Activated CD4-positive, CD25-positive, alpha-beta regulatory T cell treated with anti-CD3 and anti-CD28 coated beads, Interleukin-2, amount 50 U/mL, for 24 hours (primary cell): ENCODE measurements at places on chromosomes 7 and 10.

DNA sequence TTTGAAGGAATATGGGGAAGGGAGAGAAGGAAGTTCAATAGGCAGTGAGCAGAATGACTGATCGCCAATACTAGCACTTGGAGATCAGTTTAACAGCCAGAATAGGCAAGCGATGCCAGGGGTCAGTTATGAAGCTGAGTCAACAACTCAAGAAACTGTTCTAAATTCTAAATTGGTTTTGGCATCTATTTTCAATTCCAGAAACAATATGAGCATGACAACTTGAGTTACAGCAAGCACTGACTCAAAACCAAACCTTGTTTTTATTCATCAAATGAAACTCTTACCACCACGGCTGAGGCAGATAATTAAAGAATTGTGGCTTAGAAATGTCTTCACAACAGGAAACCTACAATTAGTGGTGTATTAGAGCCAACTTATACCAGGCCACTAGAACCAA, 180.5 kb upstream of the ASAH2 start:
- peak; percentile 67 for ATAC-seq

DNA sequence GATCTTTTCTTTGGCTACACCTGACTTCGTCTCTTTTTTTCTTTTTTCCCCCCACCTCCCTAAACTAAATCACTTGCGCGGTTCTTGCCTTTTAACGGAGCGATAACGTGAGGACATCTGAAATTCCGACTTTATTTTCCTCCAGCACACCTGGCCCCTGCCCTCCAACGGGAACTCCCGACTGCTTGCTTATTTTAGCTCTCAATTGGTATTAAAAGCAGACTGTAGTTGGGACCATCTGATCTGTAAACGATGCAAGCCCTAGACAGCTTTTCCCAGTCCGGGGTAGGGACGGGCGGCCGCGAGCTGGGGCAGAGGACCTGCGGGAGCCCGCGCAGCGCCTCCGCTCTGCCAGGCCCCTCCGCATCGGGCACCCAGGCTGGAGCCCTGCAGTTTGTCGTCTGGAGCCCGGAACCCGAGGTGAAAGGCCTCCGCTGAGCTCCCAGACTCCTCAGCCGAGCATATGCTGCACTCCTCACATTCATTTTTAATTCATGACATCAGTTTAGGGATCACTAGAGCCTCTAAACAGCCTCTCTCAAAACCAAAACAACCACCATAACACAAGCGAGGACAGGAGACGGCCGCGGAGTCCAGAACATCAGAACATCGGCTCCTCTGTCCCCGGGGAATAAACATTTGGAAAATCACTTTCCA, 10.0 kb upstream of the EMX2 start:
- no peak for ATAC-seq

DNA sequence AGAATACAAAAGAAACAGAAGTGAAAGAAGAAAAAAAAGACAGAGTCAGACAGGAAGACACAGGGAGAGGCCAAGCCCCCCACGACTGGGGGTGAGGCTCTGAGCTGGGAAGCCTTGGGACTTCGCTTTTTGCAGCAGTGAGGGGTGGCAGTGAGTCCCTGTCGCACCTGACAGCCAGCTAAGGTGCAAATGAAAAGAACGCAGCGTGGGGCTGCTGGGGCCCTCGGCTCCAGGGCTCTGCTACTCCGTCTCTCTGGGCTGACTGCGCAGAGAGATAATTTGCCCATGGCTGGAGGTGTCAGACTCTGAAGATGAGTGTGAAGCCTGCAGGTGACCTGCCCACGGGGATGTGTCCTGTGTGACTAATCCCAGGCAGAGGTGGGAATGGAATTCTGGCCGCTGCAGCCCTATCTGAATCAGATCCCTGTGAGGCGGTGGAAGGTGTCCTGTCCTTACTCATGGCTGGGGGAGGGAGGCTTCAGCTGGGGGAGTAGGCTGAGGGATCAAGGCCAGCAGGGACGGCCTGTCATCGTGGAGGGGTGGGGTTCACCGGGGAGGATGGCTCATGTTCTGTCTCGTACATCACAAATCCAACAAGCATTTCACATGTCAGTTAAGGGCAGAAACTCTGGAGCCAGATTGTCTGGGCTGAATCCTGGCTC, 96.4 kb downstream of the SLIT1 start:
- ATAC-seq, result no peak

DNA sequence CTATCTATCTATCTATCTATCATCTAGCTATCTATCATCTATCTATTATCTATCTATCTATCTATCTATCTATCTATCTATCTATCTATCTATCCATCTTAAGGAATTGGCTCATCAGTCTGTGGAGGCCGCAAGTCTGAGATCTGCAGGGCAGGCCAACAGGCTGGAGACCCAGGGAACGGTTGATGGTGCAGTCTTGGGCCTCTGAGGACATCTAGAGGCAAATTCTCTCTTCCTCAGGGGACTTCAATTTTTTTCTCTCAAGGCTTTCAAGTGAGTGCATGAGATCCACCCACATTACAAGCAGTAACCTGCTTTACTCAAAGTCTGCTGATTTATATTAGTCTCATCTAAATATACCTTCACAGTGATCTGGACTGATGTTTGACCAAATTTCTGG, 197.0 kb downstream of the GLRX3 start:
- ATAC-seq, result no peak

GRCh38 chr10:90179696-90180407, 478.5 kb downstream of the KIF20B start:
- ATAC-seq, result no peak

- ATAC-seq, result no peak
These were observed 165.2 kb upstream of the AUTS2 start for GRCh38 chr7:69433081-69433480.

DNA sequence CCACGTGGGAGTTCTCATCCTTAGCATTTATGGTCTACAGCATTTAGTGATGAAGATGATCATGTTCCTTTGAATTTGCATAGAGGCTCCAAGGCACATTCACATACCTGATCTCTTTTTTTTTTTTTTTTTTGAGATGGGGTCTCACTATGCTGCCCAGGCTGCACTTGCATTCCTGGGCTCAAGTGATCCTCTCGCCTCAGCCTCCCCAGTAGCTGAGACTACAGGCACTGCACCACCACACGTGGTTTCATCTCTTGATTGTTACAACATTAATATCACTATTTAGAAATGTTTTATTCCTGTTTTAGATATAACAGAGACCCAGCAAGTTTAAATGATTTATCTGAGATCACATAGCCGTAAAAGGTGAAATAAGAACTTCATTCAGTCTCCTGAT, 13.8 kb downstream of the CDHR3 start:
- ATAC-seq, result no peak

DNA sequence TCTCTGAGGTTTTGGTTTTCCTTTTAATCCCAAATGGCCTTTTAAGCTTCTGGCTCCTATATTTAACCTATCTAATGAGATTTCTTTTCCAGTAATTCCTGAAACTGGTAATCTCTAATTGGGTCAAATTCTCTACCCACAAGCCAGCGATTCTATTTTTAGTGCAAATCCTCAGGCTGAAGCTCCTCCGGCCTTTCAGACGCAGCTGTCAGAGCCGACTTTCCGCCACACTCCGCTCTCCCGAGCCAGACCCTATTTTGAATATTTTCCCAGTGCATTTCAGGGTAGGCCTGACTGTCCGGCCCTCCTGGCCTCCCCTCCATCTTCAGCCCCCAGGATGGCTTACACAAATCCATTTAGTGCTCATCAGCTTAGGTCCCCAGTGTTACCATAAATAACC, 9.7 kb upstream of the ADCY1 start:
- ATAC-seq, result no peak

DNA sequence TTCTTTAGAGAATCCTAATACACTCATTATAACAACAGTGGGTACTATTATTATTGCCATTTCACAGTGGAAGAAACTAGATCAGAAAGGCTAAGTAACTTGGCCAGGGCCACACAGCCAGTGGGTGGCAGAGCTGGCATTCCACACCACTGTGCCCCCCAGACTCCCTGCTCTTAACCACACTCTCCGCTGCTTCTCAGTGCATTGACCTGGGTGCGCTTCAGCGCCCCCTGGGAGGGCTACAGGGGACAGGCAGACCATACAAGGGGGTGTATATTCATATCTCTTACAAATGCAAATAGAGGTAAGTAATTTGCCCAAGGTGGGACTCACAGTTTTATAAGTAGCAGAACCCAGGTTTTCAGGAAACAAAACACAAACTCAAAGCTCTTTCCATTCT, 77.0 kb upstream of the NMT2 start:
- ATAC-seq, result no peak

GRCh38 chr7:74138334-74138867, 35.8 kb upstream of the EIF4H start:
- ATAC-seq, result peak; percentile 74

GRCh38 chr10:85967594-85967993, 399.0 kb downstream of the GRID1 start:
- peak; percentile 44 for ATAC-seq

DNA sequence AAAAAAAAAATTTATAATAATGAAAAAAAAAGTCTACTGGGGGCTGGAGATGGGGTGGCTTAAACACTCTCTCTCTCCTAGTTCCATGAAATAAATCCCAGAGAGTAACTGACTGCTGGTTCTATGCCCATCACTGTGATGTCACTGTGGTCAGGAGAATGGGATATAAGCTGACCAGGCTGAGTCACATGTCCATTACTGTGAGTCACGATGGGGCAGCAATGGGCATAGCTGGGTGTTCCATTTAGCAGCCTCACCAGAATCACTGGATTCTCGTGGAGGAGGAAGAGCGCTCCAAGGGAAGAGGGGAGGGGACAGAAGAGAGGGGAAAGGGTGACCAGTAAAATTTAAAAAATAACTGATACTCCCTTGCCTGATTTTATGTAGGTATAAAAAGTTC, 37.1 kb downstream of the MASTL start:
- no peak for ATAC-seq
